WERI-Rb-1 (cell line): ENCODE measurements at places on chromosomes 2 and 18.
A peak's percentile ranks its signal among the peaks of the same experiment; 100 is the strongest.

DNA sequence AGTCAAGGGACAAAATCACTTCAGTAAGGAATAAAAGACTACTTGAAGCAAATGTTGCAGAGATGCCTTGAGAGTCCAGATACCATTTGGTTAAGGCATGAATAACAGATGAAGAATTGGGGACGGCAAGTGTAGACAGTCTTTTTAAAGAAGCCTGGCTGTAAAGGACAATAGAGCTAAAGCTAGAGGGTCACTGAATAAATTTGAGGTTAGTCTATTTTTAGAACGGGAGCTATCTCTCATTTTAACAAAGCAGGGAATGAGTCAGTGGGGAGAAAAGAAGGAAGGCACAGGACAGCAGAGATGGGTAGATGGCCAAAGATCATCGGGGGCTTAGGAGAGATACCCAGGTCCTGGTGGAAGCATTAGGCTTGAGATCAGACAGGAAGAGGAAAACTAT, 30.6 kb upstream of the CHN1 start:
- DNase-seq = no peak

- peak; percentile 67 for DNase-seq
These were observed 1.8 kb upstream of the AGBL5 start for GRCh38 chr2:27049422-27050280.

DNA sequence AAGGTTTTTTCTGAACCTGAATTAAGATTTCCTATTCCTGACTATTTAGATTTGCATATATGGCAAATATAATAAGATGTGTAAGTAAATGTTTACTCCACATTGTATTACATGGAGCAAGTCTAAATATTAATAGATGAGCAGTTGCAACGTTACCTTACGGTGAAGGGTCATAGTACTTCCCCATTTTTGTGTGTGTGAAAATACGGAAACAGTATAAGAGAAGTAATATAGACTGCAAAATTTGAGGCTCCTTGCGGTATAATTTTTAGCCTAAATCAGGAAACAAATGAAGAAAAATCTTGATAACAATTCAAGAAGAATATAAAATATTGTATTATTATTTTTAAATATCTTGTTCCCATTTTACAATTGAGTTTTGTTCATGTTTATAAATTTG, 434.2 kb downstream of the GRB14 start:
- no peak for DNase-seq

- no peak for DNase-seq
These were observed 140.7 kb upstream of the PXDN start for GRCh38 chr2:1884933-1885580.

DNA sequence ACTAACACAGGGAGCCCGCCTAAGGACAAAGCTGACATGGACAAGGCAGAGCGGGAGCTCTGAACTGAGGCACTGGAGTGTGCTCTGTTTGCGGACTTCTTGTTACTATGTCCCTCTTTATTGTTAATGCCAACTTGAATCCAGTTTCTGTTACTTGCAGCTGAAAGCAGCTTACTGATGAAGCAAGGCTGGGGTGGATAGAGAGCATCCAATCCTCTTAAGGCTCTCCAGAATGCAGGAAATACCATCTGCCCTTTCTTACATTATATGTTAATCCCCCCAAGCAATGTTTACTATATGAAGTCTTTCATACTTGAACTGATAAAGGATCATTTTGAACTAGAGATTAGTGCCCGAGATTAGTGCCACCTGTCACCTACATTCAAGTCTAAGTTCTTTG, 9.4 kb downstream of the FAM210A start:
- DNase-seq = peak; percentile 60

DNA sequence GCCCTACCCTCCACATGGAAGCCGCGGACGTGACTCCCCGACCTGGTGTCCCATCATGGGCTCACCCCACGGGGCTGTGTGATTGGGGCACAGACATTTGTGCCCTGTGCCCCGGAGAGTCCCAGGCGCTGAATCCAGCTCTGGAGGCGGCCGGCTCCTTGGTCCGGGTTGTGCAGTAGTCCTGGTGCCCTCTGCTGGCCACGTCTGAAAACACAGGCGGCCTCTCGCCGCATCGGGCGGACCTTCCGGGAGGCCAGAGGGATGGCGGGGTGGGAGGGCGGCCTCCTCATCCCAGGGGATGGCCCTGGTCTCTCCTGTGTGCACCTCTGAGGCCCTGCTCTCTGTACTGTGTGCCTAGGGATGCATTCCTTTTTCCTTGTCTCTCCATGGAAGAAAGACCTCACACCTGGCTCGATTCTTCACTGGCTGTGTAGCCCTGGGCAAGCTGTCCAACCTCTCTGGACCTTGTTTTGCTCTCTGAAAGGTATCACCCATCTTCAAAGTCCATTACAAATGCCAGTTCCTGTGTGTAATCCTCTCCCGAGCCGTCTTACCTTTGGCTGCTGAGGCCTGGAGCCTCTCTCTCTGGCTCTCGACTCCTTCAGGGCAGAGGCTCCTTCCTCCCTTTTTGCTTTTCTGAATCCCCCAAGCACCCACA, 27.6 kb downstream of the CELF4 start:
- DNase-seq = peak; percentile 84

DNA sequence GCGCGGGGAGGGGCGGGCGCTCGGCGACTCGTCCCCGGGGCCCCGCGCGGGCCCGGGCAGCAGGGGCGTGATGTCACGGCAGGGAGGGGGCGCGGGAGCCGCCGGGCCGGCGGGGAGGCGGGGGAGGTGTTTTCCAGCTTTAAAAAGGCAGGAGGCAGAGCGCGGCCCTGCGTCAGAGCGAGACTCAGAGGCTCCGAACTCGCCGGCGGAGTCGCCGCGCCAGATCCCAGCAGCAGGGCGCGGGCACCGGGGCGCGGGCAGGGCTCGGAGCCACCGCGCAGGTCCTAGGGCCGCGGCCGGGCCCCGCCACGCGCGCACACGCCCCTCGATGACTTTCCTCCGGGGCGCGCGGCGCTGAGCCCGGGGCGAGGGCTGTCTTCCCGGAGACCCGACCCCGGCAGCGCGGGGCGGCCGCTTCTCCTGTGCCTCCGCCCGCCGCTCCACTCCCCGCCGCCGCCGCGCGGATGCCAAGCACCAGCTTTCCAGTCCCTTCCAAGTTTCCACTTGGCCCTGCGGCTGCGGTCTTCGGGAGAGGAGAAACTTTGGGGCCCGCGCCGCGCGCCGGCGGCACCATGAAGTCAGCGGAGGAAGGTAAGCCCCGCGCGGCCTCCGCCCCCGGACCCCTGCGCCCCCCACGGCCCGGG, at the start of gene NFATC1:
TSS of gene NFATC1 (plus strand) at position 170 of the 644 bp plus-strand sequence. CDS start at position 465, 295 bp downstream.
- DNase-seq = peak; percentile 93

GRCh38 chr18:27778441-27778840, 398.5 kb downstream of the CDH2 start:
- DNase-seq = no peak

- peak; percentile 10 for DNase-seq
These were observed 21.3 kb upstream of the ALLC start for GRCh38 chr2:3636586-3637310.

DNA sequence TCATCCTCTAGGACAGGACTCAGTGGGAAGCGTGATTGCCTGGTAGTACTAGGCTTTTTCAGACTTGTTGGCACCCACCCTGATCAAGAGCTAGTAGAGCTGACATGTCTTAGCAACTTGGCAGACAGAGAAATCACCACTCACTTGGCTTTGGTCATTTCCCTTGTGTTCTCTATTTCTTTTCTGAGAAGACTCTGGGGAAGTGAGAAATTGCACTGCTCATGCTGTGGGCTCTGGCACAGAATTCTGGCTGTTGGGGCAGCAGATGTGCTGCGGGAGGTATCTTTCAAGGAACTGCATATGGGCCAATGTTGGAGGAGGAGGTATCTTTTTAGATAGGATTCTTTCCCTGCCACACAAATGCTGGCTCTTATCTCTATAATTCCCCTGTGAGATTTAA, 529.1 kb upstream of the MEX3C start:
- DNase-seq = no peak

GRCh38 chr2:180653481-180653880, 326.9 kb upstream of the UBE2E3 start:
- no peak for DNase-seq

- DNase-seq = no peak
These were observed 14.9 kb upstream of the ACKR3 start for GRCh38 chr2:236554629-236555282.

GRCh38 chr2:75998451-75998850, 287.7 kb upstream of the GCFC2 start:
- DNase-seq = no peak

DNA sequence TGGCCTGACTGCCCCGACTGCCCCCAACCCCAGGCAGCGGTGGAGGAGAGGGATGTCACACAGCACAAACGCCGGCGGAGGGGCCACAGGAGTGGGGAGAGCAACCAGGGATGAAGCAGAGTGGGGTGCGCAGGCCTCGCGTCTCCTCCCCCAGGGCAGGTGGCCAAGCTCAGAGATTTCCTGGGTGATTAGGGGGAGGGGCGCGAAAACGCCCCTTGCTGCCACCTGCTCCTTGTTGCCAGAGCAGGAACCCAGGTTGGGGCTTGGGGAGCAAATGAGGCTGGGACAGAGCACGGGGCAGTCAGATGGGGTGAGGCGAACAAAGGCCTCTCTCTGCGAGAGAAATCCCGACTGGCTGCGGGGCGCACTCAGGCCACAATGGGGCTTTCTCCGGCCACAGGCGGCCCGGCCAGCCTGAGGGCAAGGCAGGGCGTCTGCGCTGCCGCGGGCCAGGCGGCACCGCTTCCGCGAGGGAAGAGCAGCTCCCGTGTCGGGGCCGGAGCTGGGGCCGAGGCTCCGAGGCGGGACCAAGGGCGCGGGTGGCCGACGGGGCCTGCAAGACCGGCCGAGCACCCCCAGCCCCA, 11.5 kb downstream of the TEX44 start:
- DNase-seq = peak; percentile 94

- DNase-seq = no peak
These were observed 264.3 kb downstream of the KLHL29 start for GRCh38 chr2:23649303-23649702.

GRCh38 chr18:48951448-48952286, 902 bp upstream of the SMAD7 start:
- peak; percentile 94 for DNase-seq

DNA sequence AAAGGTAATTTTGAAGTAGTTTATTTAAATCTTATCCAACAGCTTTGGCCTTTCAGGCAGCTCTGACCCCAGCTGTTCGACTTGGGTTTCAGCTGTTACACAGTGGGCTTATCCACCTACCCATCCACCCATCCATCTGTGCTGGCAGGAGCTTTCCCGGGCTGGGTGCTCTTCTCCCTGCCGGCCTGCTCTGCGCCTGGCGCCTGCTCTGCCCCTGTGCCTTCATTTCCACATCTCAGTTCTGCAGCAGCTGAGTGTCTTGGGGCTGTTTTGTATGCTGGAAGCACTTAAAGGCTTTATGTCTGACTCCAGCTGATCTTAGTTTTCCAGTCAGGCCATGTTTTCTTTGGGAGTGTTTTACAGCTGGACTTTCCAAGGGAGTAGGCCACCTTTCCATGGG, 24.2 kb downstream of the LDLRAD4 start:
- peak; percentile 36 for DNase-seq

DNA sequence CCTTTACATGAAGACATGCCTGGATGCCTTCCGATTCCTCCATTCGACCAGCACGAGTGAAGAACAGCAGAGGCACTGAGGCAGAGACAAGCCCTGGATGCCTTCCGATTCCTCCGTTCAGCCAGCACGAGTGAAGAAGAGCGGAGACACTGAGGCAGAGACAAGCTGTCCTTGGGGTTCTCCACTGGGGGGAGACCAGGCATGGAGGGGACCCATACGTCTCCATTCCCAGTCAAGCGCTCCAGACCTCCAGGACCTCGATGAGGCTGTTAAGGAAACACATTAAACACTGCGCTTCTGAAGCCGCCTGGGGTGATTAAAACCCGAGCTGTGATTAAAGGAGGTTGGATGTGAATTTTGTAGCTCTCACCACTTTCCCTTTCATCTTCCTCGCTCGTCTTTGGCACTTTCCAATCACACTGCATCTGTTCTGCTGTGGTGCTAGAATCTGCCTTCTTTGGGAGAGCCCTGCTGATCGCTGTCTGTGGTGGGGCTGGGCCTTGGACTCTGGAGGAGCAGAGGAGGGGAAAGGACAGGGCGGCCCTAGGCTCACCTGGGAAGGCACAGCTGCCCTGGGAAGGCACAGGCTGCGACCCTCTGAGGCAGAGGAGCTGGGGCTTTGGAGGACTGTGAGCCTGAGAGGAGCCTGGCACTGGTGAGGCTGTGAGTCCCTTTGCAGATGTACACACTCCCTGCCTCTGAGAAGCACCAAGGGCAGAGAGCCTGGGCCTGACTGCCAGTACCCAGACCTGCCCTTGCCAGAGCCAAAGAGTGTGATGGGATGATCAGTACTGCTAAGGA, 463.1 kb upstream of the HS6ST1 start:
- DNase-seq = no peak

DNA sequence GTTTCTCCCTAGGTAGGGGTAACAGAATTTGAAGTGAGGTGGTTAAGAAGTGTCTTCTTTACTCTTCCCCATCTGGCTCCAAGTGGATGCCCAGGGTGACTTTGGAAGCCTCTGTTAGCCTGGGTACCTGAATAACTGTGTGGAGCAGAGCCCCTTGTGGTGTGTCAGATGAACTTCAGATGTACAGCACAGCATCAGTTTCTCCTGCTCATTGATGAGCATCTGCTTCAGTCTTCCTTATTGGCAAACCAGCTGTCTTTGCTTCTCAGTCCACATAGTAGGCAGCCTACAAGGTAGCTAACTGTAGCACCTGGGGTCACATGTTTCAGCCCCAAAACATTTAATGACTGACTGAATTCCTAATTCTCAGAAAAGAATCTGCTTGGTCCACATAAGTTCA, 56.2 kb upstream of the ATP8B1 start:
- DNase-seq = peak; percentile 52

DNA sequence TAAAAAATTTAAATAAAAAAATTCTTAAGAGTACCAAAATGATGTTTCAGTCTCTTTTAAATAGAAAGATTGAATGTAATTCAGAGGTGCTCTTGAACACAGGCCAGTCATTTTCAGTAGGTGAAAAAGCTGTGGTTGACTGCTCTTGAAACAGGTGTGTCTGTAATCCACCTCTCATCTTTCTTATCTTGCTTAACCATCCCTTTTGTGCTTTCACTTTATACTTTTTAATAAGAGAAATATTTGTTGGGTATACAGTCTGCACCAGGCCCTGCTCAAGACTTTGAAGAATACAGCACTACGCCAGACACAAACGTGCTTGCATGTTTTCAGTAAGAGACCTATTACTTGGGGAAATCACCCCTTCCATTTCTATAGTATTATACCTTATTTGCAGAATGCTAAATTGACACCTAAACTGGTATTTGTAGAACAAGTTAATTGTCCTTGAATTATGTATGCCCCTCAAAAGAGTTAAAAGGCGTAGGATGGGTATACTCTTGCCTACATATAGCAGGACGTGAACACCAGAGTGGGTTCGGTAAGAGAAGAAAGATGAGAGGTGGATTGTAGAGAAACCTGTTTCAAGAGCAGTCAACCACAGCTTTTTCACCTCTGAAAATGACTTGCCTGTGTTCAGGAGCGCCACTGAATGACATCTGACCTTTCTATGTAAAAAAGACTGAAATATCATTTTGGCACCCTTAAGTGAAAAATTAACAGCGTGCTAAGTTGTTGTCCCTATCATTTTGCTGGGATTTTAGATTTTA, 4.0 kb upstream of the RTN4 start:
- DNase-seq = no peak
